ENCODE measurements at places on chromosomes 1 and 21.

GRCh38 chr1:10211805-10212410, 1.5 kb downstream of the KIF1B start:
- no peak for DNase-seq

GRCh38 chr1:62796221-62796620, 12.3 kb downstream of the ATG4C start:
- DNase-seq, result no peak

DNA sequence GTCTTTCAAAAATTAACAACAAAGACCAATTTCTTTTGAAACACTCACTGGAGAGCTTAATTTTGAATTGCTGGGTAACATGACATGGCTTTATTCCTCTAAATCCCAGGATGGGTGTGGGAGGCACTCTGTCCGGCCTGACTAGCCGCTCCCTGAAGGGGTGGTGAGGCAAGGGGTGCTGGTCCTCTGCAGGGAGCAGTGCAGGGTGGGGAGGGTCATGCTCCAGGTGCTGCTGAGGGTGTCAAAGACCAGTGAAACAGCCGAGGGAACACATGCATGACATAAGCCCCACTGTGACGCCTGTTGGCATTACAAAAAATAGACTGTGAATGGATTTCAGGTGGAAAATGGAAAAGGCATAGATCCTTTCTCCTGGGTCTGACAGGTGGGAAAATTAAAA, 223.7 kb downstream of the VAV3 start:
- no peak for DNase-seq

DNA sequence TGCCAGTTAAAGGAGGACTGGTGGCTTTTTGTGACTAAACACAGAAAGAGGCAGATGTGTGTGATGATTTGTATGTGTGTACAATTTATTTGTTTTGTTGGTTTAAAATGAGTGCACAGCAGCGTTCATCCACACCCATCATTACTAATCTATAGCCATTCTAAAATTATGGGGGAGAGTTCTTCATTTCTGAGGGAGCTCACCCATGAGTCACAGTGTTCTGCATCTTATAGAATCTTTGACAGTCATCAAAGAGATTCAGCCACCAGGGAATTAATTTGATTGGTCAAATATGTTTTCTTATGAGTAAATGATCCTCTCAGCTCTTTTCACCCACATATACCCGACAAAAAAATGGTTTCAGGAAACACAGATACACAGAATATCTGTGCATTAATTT, 147.9 kb downstream of the GREM2 start:
- DNase-seq, result no peak

GRCh38 chr1:45953934-45954847, 150.8 kb downstream of the MAST2 start:
- DNase-seq, result peak; percentile 64

DNA sequence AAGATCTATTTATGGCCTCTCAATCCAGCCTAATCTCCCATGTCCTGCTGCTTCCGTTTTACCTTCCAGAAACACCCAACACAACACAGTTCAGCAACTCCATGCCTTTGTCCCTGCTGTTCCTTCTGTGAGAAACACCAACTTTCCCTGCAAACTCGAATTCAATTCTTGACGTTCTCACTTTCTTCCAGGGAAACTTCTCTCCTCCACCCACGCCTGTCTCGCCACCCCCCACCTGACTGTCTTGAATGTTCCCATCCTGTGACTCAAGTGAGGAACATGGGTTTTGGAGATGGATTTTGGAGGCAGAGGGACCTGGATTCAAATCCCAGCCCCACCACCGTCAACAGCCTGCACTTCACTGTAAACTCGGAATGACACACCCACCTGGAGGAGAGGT, 44.8 kb downstream of the GRHL3 start:
- no peak for DNase-seq

DNA sequence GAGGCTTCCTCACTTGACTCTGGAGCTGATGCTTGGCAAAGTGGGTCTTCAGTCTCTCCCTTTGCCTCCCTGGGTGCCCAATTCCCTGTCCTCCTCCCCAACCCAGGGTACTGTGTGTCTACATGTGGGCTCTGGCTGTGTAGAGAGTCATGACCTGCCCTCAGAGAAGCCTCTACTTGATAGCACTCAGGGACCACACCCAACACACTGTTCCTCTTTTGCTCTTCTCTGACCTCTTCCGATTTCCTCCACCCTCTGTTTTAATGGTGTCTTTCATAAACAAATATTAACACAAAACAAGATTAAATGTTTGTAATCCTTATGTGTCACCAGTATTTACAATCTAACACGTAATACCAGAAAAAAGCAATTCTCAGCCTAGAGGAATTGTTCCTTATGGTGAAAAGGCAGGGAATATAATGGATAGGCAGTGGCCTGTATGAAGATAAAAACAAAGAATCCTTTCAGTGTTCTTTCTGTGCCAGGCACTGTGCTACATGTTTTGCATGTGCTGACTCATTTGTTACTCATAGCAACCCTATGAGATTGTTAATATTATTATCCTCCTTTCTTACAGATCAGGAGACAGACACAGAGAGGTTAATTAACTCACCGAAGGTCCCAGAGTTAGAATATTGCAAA, 58.2 kb downstream of the HSD3B1 start:
- no peak for DNase-seq

- no peak for DNase-seq
These were observed 241.6 kb downstream of the RPS6KC1 start for GRCh38 chr1:213292614-213293013.

DNA sequence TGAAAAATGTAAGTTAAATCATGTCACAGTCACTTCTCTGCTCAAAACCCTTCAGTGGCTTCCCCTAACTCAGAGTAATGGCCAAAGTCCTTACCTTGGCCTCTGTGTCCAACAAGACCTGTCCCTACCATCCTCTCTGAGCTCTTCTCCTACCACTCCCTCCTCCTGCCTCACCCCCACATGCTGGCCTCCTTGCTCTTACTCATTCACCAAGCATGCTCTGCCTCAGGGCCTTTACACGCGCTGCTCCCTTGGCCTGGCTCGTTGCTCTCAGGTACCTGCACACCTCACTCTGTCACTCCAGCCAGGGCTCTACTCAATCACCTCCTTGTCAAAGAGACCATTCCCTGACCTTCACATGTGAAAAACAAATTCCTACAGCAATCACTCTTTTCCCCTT, 54.2 kb downstream of the SEC16B start:
- no peak for DNase-seq

GRCh38 chr1:95233319-95233736, 682 bp upstream of the RWDD3 start:
- DNase-seq, result no peak

- DNase-seq, result no peak
These were observed 8.6 kb downstream of the ZNF496 start for GRCh38 chr1:247322849-247323586.

- no peak for DNase-seq
These were observed at the start of gene IL19 for GRCh38 chr1:206770531-206771337. Gene IL19, plus strand, starts transcription at chr1:206770773. Its CDS starts 65,890 bp downstream, at chr1:206836663.

- no peak for DNase-seq
These were observed 605 bp downstream of the TNFRSF9 start for GRCh38 chr1:7940034-7940433.

DNA sequence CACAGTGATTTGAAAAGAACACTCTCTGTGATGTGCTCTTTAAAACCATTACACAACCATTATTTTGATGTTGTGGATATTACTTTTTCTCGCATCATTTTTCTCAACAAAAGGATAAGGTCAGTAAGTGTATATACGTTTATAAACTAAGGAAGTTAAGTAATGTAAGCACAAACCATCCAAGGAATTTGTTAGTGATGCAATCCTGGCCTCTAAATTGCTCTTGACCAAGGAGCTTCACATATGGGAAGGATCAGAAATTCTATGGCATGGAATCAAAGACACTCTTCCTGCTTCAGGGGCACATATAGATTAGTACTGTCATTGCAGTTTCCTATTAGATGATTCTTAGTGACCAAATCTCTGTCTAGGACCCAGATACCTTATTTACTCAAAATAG, 3.6 kb upstream of the PPP2R5A start:
- DNase-seq, result no peak

DNA sequence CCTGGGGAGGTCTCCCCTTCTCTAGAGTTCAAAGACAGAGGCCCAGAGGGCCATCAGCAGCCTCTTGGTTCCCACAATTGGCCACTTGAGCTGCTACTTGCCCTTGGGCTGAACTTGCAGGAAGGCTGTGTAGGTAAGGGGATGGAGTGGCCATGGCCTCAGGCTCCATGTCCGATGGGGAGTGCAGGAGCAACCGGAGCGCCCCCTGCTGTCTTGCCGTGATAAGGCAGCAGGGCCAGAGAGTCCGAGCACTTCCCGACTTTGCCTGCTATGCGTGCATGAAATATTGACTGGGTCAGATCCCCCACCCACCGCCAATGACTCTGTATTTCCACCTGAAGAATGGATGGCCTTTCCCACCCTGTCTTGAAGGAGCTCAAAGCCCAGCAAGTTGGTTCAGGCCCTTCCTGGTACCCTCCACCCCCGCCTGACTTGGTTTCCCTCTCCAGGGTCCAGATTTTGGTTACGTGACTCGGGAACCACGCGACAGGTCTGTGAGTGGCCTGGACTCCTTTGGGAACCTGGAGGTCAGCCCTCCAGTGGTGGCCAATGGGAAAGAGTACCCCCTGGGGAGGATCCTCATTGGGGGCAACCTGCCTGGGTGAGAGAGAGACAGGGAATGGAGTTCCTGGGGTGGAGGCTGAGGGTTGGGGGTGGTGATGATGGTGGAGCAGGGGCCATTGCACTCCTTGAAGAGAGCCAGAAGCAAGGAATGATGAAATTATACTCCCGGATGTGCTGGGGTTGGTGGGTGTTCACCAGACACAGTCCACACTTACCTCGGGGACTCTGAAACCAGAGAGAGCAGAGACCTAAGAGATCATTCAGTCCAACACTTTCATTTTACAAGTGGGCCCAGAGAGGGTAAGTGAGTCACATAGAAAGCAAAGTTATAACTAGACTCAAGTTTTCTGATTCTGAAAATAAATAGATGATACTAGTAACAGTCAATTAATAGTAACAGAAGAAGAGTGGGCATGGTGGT, 25.6 kb downstream of the PADI3 start:
- peak; percentile 49 for DNase-seq

DNA sequence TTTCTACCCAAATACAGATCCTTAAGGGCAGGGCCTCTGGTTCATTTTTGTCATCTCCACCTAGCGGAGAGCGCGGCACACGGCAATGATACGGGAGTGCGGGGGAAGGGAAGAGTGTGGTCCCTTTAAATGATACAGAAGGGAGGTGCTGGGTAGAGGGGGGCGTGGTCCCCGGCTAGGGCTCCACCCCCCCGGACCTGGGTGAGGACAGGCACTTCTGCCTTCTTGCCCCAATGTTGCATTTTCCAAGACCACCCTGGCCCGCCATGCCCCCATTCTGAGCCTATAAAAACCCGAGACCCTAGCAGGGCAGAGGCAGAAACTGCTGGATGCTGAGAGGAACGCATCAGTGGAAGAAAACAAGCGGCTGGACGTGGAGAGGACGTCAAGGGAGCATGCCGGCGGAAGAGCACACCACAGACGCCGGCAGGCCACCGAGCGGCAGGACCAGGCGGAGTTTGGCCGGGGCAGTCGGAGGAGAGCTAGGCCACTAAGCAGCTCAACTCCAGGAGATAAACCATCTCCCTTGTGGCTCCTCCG, 30.0 kb downstream of the LRRC3 start:
- peak; percentile 58 for DNase-seq

GRCh38 chr21:19245188-19245580, 841.6 kb upstream of the TMPRSS15 start:
- DNase-seq, result no peak

- no peak for DNase-seq
These were observed 83.5 kb downstream of the NDUFS5 start for GRCh38 chr1:39109644-39110043.

GRCh38 chr1:244783138-244783537, 52.3 kb upstream of the COX20 start:
- DNase-seq, result no peak

- no peak for DNase-seq
These were observed 9.2 kb upstream of the SLC6A9 start for GRCh38 chr1:44040418-44040817.

GRCh38 chr1:15151377-15151806, 2.2 kb upstream of the TMEM51 start:
- no peak for DNase-seq

DNA sequence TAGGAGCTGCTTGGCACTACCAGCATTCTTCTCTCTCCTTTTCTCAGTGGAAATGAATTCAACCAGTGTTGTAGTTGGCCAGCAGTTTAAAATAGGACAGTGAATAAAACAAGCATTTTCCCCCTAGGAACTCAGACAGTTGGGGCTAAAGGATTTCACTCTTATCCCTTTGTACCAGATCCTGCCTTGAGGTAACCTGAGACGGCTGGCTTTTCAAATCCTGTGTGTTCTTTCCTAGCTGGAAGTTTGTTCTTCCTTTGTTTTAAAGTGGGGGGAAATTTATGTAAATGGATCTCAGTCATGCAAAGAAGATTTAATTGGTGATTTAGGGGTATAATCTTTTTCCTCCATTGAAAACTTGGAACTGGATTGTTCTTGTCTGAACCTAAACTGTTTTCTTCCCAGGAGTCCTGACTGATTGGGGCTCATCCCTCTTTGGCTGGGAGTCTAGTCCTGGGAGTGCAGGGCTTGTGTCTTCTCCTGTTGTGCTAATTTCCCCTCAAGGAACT, 23.3 kb downstream of the ZP4 start:
- no peak for DNase-seq

- no peak for DNase-seq
These were observed 159.5 kb downstream of the DISC1 start for GRCh38 chr1:231786126-231786525.

- no peak for DNase-seq
These were observed 185.1 kb upstream of the LMO4 start for GRCh38 chr1:87143413-87144135.

DNA sequence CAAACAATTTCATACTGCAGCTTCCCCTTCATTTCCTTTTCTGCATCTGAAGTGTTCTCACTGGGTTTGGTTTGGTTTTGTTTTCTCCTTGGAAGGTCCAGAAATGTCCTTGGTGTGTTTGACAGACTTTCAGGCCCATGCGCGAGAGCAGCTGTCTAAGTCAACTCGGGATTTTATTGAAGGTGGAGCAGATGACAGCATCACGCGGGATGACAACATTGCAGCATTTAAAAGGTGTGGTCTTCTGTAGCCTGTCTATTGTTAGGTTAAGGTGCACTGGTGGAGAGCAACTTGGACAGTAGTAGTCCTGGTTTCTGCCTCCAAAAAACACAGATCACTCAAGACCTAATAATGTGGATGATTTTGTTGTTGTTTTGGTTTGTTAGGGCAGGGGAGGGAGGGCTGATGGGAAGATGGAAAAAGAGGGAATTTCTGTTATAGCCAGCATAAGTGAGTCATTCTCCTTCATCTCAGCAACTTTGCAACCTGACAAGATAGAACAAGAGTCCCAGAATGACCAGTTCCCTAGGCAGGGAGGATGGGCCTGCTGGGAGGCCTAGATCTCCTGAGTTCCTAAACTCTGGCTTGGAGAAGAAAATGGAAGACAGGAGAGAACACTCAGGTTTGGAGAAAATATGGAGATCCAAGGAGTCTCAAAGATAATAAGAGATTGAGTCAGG, 12.5 kb downstream of the HAO2 start:
- DNase-seq, result no peak

- no peak for DNase-seq
These were observed 4.4 kb downstream of the TFF2 start for GRCh38 chr21:42346441-42346840.

GRCh38 chr1:181630838-181631237, 147.5 kb downstream of the CACNA1E start:
- DNase-seq, result no peak

Data from H4 (cell line).